ENCODE measurements at places on chromosomes 5 and 9.

DNA sequence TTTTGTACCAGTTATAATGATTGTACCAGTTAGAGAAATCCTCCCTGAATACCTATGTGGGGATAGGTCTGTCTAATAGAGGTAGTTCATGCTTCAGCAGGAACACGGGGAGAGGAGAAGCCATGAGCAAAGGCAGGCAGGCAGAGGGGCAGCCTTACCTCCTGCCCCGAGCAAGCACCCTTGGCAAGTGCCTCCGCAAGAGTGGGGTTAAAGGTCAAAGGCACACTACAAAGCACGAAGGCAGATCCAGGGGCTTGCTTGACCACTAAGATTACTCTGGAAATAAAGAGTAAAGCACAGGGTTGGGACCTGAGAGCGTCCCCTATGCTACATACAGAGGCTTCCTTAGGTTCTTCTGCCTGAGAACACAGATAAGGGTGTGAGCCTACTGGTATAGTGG, 100.9 kb downstream of the SEMA6A start:
- DNase-seq: no peak

DNA sequence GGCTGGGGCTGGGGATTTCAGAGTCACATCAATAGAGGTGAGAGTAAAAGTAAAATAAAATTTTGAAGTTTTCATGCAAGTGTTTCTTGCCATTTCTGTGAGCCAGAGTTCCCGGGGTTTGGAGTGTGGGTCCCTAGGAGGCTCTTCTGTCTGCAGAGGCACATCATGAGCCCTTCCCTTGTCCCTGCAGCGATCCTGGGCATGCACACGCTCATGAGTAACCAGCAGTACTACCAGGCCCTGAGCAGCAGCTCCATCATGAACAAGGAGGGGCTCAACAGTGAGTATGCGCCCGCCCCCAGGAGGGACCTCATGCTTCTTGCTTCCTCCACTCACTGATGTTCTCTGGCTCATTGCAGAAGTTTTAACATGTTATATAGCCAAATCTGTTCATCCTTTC, 61.1 kb downstream of the TMOD1 start:
- DNase-seq: no peak

GRCh38 chr9:135340143-135340655, 139.4 kb upstream of the PPP1R26 start:
- DNase-seq: no peak

DNA sequence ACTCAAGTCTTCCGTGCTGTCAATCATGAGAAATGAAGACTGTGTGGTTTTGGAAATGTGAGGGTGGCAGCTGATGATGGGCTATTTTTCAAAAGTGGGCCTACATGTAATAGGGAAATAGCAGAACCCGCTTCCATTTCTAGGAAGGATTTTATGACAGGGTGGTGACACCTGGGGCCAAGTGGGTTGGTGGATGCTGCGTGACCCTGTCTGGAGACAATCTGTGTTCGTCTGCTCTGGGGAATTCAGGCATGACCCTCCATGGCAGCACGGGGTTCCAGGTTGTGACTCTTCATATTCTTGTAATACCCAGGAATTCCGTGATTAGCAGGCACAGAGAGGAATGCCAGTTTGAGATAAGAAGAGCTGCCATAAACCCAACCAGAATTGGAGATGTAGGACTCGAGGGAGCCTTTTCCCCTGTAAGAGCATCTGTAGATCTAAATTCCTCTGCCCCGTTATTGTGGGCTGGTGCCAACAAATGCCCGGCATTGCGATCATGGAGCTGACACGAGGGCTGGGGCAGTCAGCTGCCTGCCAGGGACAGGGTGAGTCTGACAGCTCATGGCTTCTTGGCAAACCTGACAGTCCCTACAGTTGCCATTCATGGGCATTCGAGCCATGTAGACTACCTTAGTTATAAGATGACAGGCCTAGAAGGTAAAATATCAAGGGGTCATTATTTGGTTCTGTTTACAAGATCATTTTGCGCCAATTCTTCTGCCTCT, 279.7 kb downstream of the GADD45G start:
- DNase-seq: no peak

DNA sequence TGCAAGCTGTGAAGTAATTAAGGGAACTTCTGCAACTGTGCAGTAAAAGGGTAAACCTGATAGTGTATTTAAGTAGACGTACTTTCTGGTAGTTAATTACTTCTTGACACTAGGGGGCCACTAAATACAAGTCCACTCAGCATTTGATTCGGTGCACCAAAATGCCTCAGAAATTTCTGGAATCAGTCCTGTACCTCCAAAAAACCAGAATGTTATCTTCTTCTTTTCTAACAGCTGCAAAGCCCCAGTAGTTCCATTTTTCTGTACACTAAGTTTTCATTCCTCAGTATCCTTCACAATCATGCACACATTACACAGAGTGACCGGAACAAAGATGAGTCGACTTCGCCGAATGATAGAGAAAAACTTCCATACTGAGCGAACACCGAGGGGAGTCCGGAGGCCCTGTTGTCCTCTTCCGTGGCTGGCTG, 484 bp downstream of the GFM2 start:
- DNase-seq: no peak

GRCh38 chr5:125214080-125214479, 467.6 kb upstream of the ZNF608 start:
- DNase-seq: no peak

DNA sequence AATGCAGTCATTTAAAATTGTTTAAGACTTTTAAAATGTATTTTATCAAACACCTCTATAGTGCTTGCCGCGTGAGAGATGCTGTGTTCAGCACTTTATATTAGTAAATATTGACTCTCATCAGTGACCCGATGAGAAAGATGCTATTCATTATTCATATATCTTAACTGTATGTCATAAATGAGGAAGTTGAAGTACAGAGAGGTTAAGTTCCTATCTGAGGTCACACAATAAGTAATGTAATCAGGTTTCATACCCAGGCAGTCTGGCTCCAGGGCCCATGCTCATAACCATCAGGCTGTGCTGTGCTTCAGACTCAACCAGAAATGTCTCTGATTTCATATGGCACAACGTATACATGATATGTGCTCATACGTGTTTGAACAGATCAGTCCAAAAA, 119.0 kb downstream of the SV2C start:
- no peak for DNase-seq

Measured in NCI-H1694 (cell line).